AG08396 (cell line): ENCODE measurements at places on chromosomes 3 and 15.
A peak's percentile ranks its signal among the peaks of the same experiment; 100 is the strongest.

DNA sequence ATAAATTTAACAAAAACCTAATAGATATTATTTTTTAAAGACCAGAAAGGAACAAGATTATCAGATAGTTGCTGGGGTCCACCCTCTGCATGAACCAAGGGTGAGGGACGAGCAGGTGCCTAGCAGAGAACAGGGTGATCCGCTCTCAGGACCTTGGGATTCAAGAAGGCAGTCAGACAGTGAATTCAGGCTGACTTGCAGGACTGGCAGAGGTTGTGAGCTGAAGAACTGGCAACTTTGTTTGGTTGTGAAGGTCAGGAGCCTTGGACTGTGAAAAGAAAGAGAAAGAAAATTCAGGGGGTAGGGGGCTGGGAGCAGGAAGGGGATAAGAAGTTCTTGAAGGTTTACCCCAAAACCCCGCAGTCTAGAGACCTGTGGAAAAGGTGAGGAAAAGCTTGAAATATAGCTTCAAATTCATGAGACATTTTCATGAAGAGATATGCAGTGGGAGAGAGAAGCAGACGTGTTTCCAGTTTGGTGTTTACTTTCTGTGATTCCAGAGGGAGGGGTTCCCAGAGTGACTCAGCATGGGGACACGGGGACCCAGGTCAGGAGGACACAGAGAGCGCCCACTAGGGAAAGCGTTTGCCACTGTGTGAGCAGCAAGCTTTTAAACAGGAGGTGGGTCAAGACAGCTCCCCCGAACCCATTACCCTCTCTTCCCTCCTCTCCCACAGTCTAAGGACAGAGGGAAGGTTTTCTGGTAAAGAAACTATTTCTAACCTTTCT, 217.2 kb upstream of the UMPS start:
- DNase-seq: no peak

- no peak for DNase-seq
Observed at GRCh38 chr3:61944726-61945125, 383.4 kb downstream of the PTPRG start.

GRCh38 chr15:73681856-73682599, 2.2 kb upstream of the CD276 start:
- no peak for DNase-seq

- DNase-seq: no peak
Observed at GRCh38 chr15:71400294-71400693, 285.0 kb downstream of the THSD4 start.

GRCh38 chr3:149871855-149872254, 58.8 kb downstream of the RNF13 start:
- DNase-seq: no peak

DNA sequence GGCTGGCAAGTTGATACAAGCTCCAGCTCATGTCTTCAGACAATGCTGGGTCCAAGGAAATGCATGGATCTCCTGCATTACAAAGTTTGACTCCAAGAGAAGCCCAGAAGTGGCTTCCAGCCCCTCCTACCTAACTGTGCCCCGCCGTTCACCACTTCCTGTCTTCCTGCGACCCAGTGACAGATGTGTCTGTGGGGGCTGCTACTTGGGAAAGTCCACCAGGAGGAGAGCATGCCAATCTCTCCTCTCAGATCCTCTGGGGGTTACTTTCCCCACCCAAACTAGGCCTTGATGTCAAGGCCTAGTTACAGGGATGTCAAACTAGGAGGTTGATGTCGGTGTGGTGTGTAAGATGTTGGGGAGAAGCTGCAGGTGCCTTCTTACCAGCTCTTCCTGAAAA, 133.6 kb upstream of the RASGRP1 start:
- no peak for DNase-seq

GRCh38 chr3:105369500-105370371, 3.0 kb downstream of the ALCAM start:
- DNase-seq: peak; percentile 45

DNA sequence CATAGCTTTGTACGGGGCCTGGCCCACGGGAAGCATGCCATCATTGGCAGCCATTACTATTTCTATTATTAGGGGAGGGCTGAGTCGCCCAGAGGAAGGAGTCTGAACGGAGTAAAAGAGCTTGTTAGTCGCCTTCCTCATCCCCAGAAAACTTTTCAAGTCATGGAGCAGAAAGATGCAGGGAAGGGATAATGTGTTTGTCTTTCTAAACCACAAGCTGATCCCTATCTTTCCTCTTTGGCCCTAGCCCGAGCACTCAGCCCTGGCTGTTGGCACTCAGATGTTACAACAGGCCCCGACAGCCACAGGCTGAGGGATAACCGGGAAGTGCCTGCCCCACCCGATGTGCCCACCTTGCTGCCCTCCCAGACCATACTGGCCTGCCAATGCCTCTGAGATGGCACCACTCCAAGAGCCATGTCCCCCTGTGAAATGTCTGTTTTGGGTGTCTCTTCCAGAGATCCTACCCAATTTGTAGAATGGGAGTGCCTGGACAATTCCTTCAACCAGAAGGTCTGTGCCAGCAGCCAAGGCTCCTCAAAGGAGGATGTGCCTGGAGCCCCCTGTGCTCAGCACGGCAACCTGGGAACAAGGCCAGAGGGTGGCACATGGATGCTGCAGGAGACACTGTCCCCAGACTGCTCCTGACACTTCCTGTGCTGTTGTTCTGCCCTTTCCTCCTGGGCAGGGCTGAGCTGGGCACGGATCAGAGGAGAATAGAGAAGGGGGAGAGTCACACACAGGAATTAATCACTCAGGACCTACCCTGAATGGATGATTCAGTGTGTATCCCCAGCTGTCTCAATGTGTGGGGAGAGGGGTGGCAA, 10.8 kb downstream of the PAK6 start:
- DNase-seq: no peak

- DNase-seq: peak; percentile 69
Observed at GRCh38 chr3:133930341-133930933, 34.8 kb upstream of the RAB6B start.

- DNase-seq: no peak
Observed at GRCh38 chr3:138032567-138032966, 22.6 kb downstream of the CLDN18 start.

GRCh38 chr15:27399241-27399640, 428.3 kb downstream of the GABRG3 start:
- DNase-seq: no peak

DNA sequence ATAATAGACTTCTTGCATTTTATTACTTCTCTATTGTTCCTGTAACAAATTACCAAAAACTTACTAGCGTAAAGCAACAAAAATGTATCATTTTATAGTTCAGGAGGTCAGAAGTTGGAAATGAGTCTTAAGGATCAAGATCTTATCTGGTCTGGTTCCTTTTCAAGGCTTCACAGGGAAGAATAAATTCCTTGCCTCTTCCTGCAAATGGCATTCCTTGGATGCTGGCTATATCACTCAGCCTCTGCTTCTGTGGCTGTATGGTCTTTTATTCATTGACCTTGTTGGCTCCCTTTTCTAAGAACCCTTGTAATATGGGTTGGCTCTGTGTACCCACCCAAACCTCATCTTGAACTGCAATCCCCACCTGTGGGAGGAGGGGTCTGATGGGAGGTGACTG, 478.4 kb upstream of the THBS1 start:
- no peak for DNase-seq

DNA sequence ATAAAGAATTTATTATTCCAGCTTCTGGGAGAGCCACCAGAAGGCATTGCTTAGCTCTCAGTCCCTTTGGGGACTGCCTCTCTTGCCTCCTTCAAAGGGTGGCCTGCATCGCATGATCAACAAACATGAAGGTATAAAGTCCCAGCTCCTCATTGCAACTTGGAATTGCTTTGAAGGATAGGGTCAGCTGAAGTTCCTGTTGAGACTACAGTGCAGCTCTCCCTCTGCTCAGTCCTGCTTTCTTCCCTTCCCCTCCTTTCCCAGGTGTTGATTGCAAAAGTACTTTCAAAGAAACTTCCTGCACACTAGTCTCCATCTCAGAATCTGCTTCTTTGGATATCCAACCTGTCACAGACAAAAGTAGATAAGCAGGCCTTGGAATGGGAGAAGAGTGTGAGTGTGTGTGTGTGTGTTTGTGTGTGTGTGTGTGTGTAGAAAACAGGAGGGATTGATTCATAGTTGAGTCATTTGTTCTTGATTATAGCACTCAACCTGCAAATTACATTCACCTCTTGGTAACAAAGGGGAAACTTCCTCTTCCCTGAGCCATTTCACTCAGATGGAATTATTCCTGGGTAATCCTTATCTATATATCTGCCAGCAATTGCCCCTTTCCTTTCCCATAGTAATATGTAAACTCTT, 13.7 kb downstream of the CCR8 start:
- DNase-seq: no peak

DNA sequence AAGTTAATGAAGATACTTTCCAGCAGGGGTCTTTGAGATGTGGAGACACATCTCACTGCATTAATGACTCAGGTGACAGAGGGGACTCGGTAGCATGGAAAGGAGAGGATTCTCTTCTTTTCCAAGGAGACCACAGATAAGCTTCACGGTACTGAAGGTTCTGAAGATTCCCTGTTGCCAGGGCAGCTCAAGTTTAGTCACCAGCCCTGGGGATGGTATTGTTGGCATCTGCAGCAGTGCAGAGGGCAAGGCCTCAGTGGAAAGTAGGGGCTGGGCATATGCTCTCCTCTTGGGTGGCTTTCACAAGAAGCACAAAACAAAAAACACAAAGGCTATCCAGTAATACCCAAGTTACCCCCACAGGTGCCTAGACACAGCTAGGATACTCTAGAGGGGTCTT, 38.0 kb upstream of the MRPL3 start:
- DNase-seq: no peak
